Activated CD4-positive, alpha-beta T cell treated with anti-CD3 and anti-CD28 coated beads, Interleukin-2, amount 50 U/mL, for 48 hours (primary cell): ENCODE measurements at places on chromosomes 6 and 20.

- DNase-seq = no peak
Measured at GRCh38 chr6:43622541-43622940, 6.5 kb downstream of the GTPBP2 start.

- no peak for DNase-seq
Measured at GRCh38 chr6:16807956-16808355, 46.7 kb upstream of the ATXN1 start.

DNA sequence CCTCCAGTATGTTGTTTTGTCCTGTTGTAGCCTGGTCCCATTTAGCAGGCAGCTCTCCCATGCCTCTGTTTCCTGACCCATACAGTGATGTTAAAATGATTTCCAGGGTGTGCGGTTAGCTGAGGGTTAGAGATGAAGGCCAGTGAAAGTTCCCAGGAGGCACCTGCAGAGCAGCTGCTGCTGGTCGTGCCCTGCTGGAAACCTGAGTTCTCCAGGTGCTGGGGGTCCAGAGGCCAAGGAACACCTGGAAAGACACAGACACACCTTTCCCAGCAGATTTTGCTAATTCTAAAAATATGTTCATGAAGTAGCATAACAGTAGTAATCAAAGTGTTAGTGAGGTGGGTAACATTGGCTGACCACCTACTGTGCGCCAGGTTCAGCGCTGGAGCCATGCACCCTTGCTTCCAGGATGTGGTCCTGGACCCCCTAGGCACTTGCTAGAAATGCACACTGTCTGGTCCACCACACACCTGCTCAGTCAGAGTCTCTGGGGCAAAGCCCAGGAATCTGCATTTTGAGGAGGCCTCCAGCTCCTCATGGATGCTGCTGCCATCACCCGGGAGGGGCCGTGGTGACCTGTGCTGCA is 118.7 kb downstream of the SYNDIG1 start:
- DNase-seq = no peak

DNA sequence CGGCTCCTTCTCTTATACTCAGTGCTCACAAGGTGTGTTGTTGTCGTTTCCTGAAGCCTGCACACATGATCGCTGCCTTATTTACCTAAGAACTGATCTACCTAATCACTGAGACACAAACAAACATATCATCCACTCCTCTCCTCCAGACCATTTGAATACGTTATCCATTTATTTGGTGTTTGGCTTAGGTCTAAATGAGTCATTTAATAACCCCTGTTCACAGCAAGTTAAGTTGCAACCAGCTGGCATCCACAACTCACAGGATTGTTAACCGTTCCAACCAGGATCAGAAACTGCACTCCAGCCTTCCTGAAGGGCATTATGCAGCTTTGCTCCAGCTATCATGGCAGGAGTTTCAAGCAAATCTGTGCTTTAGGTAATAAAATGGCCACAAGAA is 511.1 kb upstream of the MAP3K7 start:
- DNase-seq = no peak

DNA sequence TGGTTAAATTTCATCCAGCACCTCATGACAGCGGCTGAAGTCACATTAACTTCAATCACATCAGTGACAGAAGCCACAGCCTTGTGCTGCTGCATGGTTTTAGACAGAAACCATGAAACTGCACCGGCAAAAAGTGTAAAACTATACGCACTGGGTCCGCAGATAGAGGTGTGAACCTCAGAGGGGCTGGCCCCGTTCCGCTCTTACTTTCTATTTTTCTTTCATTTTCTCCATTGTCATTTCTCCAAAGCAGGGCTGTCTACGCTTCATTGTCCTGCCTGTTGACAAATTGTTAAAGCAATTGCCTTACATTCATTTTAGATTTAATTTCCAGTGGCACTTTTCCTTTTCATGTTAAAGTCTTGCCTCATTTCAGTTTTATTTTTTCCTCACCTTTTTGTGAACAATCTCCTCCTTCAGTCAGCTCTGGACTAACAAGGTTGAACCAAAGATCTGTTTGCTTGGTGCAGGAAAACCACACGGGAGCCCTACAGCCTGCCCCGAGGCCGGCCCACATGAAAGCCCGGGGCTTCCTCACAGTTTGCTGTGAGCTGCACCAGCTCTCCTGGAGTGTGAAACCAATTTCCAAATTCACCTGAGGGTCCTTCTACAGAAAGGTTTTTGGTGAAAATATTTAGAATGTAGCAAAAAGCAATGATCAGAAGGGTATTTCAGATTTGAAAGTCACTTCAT is 63.7 kb downstream of the PRR18 start:
- DNase-seq = no peak

- DNase-seq = no peak
Measured at GRCh38 chr6:27312950-27313271, 838 bp upstream of the POM121L2 start.

GRCh38 chr6:168414336-168415097 is 26.5 kb upstream of the SMOC2 start:
- DNase-seq = no peak

DNA sequence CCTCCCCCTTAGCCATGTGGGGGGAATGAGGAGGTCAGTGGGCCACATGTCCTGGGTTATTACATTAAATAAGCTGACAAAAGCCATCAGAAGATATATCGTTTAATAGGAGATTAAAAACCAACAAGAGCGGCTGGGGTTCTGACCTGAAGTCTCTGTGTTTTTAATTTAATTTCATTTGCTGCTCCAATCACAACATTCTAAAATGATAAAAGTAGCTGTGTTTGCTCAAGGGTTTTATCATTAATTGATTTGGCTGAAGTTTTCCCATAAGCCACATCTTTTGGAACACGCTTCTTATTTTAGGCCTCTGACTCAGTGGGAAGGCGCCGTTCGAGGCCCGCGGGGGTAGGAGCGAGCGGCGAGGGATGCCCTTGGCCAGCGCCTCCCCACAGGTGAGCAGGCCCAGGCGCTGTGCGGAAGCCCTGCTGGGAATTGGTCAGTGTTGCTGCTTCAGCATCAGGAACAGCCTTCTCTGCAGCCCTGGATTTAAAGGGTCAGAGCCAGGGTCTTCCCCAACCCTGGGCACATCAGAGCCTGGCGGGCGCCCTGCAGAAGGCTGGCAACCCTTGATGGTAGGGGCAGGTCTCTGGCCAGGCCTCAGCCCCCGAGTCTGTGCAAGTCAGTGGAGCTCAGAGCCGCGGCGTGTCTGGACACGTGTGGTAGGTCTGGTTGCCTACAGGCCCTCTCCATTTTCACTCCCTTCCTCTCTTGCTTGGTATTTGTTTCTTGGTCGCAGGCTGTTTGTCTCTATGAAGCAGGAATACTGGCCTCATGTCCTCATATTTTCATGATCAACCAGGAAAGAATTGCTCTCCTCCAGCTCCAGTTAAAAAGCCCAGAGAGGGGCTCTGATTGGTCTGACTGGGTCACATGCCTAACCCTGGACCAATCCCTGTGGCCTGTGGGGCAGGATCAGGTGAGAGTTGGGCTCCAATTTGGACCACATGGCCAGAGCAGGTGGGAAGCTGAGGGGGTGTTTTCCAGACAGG is 30.9 kb upstream of the MLN start:
- no peak for DNase-seq

GRCh38 chr6:44662461-44663121 is 275.1 kb downstream of the CDC5L start:
- no peak for DNase-seq
